Left kidney (tissue), 8 donors: ENCODE measurements at places on chromosomes 6 and 20. TPM values are rescaled to one million over a fixed set of nuclear protein-coding genes. Genes with fewer than 3 reads are reported as not detected.
A peak's percentile ranks its signal among the peaks of the same experiment; 100 is the strongest.

Gene DEF6
- 3.4 TPM for polyA plus RNA-seq

GRCh38 chr6:52249078-52249477, 4.8 kb upstream of the IL17F start:
- DNase-seq: no peak

Gene SH3BGRL2
- 33.4 TPM for polyA plus RNA-seq

GRCh38 chr20:10668677-10669368, 5.0 kb downstream of the JAG1 start:
- DNase-seq: no peak

Gene SLC22A2
- polyA plus RNA-seq: 14.3 TPM

DNA sequence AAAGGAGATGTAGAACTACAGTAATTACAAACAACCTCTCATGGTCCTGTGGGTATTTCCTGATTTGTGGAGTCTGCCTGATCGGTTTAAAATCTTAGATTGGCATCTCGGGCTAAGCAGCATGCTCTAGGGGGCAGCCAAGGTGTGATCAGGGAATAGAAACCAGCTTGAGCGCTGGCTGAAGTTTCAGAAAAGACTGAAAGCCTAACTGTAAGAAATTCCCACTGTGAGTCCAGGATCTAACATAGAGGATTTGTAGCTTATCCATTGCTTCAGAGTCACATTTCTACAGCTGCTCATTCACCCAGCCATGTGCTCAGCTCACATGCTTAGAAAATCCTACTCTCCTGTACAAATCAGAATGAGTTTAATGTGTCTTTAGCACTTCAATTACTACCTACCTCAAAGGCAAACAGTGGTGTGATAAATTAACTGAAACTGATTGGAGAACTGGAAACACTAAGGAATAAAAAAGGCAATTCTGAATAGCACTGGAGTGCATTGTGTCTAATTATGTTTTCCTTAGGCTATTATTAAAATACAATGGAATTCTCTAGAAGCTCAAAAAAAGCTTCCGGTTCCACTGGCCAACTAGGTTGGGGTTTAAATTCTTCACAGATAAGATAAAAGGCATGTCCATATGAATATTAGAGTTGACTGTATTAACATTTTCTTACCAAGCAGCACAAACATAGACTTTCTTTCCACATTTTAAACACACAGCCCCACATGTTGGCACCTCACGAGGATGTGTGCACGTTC, 73.8 kb upstream of the MPC1 start:
- peak; percentile 48 for DNase-seq

GRCh38 chr20:56875052-56875659, 246.1 kb downstream of the TFAP2C start:
- DNase-seq: no peak

DNA sequence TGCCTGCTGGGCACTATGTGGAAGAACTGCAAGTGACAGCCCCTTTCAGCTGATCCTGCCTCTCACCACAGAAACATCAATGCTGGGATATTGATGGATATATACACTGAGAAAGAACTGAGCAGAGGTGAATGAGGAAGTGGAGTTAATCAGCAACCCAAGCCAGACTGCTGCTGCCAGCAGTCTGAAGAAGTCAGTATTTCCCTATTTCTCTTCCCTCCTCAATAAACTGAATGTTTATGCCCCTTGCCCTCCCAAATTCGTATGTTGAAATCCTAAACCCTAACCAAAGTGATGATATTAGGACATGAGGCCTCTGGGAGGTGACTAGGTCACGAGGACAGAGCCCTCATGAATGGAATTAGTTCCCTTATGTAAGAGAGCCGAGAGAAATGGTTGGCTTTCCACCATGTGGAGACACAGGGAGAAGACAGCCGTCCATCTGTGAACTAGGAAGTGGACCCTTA, 76.3 kb downstream of the CDK19 start:
- DNase-seq: no peak

DNA sequence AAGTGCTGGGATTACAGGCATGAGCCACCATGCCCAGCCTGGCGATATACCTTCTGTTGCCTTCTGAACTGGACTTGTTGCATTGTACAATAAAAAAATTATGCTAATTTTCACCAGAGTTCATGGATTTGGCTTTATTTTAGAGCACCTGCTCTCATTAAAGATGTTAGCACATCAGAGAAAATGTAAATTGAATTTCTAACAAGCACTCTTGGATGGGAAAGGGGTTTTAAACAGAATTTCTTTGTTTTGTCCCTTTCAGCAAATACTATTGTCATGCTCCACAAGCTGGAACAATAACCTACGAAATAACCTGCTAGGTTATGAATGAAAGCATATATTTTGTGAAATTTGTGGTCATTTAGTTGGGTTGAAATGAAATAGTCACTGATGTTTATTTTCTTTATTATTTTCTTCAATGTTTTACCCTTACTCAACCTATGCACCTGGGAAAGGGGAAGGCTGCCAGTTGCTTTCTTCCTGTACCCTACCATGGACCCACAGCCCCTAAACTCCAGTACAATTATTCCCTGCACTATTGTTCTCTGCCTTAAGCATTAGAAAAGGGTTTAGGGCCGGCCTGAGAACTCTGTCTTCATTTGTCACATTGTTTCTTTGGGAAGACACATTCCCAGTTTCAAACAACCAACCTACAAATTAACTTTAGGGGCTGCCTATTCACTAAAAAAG, 22.2 kb downstream of the ZDHHC14 start:
- no peak for DNase-seq

Gene HMGCLL1
- 3.3 TPM for polyA plus RNA-seq

DNA sequence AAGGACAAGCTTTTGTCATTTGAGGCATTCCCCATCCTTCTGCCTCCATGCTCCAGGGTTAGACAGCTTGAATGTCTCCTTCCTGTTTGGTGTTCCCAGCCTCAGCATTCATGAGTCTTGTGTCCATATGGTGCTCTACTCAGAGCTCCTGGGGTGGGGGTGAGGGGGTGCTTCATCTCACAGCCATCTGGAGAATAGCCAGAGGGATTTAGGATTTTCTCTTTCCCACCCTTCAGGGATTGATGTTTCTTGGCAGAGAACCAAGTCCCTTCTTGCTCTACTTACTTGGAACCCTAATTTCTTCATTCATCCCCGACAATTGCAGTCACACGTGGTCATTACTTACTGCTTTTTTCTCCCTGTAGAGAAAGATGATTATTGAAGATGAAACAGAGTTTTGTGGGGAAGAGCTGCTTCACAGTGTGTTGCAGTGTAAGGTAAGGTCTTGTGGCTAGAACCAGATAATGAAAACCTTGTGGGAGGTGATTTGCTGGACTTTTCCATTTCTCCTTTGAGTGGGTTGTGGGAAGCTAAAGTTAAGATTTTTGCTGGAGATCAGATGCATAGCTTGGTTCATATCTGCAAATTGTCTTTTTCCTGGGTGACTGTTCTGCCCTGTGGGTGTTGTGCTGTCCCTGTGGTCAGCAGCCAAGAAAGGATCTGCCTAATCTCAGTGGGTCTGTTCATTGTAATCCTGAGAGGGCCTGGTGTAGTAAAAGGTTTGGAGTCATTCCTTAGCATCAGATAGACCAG, 18.6 kb downstream of the CMTR1 start:
- DNase-seq: no peak

Gene PLEKHG1
- 40.4 TPM for polyA plus RNA-seq

GRCh38 chr6:35341557-35341956, 801 bp upstream of the PPARD start:
- DNase-seq: no peak

DNA sequence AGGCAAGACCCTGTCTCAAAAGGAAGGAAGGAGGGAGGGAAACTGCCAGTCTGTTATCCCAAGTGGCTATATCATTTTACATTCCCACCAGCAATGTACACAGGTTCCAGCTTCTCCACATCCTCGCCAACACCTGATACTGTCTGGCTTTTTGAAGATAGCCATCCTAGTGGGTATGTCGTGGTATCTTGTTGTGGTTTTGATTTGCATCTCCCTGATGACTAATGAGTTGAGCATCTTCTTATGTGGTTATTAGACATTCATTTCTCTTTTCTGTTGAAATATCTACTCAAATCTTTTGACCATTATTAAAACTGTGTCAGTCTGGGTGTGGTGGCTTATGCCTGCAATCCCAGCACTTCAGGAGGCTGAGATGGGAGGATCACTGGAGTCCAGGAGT, 47.9 kb upstream of the ARID1B start:
- no peak for DNase-seq

DNA sequence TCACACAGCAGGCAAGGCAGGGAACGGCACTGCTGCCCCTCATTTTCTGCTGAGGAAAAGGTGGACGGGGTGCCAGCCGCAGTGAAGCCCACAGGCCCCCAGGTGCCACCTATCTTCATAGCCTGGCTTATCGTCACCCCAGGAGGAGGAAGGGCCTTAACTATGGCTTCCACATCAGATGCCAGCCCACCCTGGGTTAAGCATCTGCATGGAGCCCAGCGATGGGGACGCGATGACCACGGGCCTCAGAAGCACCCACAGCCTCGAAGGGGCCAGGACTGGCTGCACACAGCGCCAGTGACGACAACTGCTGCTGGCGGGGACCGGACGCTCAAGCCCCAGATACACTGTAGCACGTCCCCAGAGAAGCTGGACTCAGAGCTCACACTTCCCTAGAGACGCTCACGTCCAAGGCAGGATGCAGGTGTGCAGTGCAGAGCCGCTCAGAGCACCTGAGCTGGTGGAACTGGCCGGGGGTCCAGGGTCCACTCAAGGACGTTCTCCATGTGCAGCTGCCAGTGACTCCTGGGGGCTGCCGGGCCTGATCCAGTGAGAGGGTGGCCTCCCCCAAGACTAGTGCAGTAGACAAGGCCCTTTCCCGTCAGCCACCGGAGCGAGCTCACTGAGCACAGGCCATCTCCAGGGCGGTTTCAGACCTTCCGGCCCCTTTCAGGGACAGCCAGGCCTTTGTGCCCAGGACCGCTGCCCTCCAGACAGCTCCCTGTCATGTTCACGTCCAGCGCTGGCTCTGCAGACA, 83.0 kb downstream of the YTHDF1 start:
- DNase-seq: no peak

GRCh38 chr6:36160147-36160760, 29.9 kb downstream of the MAPK13 start:
- DNase-seq: no peak

Gene ZBTB24
- polyA plus RNA-seq: 17.4 TPM

Gene SNX21
- 11.9 TPM for polyA plus RNA-seq

Gene LY86
- polyA plus RNA-seq: 1.1 TPM

Gene SLC26A8
- polyA plus RNA-seq: 0.47 TPM

Gene PAX1
- polyA plus RNA-seq: not detected

Gene FOXF2
- polyA plus RNA-seq: 0.10 TPM

DNA sequence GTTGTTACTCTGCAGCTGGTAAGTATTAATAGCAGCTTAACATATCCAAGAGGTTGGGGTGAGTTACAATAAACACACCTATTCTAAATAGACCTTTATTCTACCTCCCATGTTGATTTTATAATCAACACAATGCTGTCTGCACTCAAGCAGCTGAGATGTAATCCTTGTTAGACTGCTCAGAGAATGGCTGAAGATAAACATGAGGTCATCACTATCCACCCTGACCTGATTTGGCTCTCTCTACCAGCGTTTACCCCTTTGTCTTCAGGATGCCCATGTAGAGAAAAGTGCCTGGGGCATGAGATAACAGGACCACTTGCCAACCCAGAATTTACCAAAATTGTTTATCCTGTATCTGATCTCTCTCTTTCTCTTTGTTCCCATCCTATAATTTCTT, 220.7 kb upstream of the DEFB112 start:
- no peak for DNase-seq

DNA sequence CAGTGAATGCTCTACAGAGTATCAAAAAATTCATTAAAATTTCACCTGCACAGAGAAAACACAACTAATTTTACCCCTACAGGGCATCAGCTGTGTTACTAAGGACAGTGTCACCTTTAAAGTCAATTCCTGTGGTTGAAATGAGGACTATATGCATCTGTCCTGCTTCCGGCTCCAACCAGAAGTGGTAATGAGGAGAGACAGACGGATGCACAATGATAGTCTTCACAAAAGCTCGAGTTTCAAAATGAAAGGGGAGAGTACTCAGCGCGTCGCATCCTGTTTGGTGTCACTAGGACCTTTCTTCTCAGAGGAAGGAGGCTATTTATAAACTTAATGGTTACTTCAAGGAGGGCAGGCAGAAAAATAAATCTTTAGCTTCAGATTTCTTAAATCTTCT, 86.5 kb downstream of the LYRM4 start:
- DNase-seq: peak; percentile 77

DNA sequence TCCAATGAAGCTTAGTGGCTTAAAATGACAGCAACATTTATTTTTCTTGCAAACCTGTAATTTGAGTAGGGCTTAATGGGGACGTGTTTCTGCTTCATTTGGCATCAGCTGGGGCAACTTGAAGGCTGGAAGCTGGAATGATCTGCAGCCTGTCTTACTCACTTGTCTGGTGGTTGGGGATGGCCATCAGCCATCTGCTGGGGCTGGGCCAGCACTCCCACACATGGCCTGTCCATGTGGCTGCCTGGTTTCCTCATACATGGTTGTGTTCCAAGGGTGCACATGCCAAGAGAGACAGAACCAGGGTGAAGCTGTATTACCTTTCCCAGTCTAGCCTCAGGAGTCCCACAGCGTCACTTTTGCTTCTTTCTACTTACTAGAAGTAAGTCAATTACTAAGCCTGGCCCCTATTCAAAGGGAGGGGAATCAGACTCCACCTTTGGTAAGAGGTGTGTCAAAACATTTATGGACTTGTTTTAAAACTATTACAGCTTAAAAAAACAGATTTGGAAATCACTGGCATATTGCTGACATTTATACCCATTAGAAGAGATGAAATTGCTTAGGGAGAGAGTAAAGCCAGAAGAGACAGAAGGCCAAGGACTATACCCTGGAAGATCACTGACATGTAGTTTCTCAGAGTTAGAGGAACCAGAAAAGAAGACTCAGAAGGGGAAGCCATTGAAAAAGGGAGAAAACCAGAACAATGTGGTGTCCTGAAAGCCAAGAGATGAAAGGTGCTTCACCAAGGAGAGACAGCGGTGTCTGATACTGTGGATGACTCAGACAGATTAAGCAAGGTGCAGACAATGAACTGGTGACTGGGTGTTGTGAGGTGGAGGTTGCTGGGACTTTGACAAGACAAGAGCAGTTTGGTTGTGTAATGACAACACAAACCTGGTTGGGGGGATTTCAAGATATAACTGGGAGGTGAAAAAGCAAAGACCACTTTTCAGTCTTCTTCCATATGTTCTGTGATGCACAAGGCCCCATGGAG, 345.2 kb downstream of the GJA1 start:
- peak; percentile 53 for DNase-seq

DNA sequence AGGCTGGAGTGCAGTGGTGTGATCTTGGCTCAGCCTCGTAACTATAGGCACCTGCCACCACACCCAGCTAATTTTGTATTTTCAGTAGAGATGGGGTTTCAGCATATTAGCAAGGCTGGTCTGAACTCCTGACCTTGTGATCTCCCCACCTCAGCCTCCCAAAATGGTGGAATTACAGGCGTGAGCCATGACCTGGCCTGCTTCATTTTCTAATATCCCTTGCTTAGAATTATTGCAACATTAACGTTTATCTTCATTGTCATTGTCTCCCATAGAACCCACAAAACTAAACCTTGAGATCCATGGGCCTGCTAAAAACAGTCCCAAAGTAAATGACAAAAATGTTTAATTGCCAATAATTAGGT, 6.1 kb downstream of the EEF1A1 start:
- DNase-seq: no peak

DNA sequence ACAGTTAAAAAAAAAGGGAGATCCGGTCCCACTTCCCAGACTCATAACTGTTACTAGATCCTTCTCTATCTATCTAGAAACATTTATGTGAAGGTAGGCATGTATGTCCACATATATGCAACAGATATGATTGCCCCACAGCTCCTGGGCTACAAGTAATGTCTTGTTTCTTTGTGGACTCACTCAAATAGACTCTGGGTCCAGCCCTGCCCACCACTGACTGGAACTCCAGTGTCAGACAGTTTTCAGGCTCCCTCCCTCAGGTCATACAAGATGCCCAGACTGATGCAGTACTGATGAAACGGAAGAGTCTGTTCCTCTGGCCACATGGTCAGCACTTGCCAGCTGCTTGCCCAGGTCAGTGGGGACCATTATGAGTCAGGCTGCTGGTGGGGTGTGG, 30.8 kb upstream of the IER3 start:
- no peak for DNase-seq
